ENCODE measurements at places on chromosomes 2 and 18. TPM values are rescaled to one million over a fixed set of nuclear protein-coding genes. Genes with fewer than 3 reads are reported as not detected.

DNA sequence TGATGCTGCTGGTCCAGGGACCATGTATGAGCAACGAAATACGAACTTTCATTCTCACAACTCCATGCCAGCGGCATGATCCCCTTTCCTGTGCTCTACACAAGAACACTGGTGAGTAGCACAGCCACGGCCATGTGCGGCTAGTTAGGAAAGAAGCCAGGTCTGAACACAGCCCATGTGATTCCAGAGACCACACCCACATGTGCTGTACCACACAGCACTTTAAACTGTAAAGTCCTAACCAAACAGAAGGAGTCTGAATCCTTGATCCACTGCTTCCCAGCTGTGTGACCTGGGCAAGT lies 33.0 kb upstream of the ACAA2 start:
- DNase-seq: no peak

SCYGR7 gene
- not detected for total RNA-seq

DNA sequence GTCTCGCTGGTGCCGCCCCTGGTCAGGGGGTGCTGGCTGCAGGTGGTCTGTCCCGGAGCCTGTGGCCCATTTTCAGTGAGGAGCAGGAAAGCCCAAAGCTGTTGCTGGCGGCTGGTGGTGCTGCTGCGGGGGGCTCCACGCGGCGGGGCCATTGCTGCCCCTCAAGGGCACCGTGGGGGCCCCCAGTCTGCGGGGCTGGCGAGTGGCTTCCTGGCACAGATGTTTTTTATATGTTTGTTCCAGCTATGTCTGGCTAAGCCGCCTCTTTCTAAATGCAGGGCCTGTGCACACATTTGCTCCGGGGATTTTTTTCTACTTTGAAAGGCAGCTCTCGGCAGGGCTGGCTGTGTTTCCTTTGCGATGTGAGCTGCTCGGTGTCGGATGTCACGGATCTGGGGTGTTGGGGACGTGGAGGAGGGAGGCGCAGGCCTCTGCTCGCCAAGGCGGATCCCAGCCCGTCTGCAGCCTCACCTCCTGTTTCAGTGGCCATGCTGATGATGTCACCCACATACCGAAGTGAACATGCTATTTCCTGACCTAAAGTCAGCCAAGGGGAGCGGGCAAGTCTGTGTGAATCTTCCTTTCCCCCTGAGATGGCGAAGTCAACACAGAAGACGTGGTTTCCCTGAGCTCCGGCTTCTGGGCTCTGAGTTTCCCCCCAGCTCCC lies 112.0 kb upstream of the CTDP1 start:
- no peak for DNase-seq

GRCh38 chr18:6561420-6561861 lies 146.7 kb upstream of the L3MBTL4 start:
- DNase-seq: no peak

CCDC85A gene
- total RNA-seq: not detected

DNA sequence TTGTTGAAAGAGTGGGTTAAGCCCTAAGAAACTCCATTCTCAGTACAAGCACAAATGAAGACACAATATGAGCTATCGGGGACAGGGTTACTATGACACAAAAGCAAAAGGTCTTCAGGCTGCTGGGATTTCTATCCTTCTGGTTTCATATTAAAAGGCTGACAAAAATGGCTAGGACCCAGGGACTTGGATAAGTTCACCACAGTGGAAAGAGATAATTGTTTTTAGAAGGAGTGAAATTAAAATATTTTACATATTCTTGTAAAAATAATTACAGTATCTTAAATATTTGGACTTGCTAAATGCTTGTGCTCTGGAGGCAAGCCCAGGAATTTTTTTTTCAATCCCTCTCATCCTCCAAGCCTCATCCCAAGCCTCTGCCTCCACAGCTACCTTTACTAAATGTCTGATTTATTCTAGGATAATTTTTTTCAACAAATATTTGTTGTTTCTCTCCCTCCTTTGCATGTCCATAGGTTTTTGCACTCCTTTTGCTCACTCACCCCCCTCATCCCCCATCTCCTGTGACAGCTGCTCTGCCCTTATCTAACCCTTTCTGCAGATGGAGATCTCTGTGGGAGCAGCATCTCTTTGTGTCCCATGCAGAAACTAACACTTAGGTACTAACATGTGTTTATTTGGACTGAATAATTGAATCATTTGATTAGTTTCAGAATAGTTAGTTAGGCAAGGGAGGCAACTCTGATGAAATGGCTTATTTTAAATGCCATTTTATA lies 47.8 kb upstream of the NABP1 start:
- no peak for DNase-seq

TTN gene
- total RNA-seq: 0.80 TPM

DNA sequence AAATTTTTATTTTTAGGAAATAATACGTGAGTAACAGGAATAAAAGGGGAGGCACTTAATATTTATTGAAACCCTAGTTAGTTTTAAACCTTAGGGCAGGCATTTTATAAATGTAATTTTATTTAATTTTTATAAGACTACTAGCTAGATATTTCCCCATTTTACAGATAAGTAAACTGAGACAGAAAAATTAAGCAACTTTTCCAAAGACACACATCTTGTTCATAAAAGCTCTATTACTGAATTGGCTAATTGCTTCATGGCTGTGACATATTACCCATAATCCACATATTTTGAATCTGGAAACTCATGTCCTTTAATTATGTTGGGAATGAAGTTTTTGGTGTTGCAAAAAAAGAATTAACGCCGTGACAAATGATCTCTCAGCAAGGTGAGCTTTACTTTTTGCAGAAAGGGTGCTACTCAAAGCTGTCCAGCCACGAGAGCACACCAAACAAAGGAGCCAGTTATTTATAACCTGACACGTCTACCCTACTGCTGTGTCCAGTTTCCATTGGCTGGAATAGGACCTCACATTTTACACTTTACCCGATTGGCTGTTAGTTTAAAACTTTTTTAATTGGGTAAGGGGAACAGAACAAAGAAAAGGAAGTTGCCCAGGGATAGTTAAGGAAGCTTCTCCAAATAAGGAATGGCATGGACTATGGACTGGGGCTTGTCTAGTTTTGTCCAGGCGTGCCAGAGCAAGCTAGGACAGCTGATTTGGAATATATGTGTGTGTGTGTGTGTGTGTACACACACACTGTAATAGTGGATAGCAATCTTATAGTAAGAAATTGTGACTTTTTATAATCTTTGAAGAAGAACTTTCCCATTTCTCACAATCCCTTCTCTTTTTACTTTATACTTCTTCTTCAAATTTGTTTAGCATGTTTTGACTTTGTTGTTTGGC lies 54.2 kb downstream of the COMMD1 start:
- no peak for DNase-seq

GRCh38 chr18:10923551-10924070 lies 225.8 kb downstream of the PIEZO2 start:
- no peak for DNase-seq

DNA sequence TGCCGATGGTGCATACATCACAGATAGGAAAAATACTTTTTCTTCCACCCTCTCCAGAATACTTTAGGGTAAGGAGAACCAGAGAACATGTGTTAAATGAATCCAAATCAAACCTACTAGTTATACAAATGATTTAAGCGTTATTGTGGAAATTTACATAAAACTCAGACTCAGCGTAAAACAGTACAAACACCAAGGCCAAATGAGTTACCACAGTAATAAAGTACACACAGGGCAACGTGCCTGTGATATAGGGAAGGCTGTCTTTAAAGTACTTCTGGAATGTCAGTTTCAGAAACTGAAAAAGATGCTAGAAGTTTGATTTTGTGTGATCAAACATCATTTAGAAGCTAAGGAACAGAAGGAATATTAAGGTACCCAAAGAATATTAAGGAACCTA lies 46.9 kb downstream of the PTPRM start:
- no peak for DNase-seq

GRCh38 chr2:64773461-64774118 lies 119.9 kb upstream of the SERTAD2 start:
- DNase-seq: no peak

DNA sequence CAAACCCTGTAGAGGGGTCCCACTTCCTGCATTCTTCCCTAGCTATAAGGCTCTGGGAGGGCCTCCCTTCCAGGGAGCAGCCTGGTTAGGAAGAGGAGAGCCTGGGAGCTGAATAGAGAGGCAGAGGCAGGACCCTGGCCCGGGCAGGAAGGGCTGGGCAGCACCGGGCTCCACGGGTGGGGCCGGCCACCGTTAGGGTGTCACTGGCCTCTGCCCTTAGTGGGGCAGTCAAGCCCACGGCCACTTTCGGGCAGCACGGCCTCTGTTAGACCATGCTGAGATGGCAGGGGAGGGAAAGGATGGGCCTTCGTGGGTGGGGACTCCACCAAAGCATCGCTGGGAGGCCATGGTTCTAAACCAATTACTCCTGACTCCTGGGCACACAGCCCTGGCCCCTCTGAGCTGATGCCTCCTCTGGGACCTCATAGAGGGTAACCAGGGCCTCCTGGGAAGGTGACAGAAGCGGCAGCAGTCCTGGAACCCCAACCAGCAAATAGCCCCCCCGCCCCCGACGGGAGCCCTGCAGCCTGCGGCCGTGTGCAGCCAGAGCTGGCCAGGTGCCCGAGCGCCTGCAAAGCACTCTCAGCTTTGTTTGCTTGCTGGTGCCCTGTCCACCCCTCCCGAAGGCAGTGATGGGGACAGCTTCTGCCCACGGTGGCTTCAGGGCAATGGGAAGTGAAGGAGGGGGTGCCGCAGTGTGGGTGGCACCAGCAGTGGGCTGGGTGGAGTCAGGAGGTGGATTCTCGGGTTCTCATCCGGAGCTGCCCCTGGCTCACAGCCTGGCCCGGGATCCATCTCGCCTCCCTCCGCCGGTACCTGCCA lies 16.3 kb upstream of the HPCAL1 start:
- no peak for DNase-seq

SKA1 gene
- 28.7 TPM for total RNA-seq

DNA sequence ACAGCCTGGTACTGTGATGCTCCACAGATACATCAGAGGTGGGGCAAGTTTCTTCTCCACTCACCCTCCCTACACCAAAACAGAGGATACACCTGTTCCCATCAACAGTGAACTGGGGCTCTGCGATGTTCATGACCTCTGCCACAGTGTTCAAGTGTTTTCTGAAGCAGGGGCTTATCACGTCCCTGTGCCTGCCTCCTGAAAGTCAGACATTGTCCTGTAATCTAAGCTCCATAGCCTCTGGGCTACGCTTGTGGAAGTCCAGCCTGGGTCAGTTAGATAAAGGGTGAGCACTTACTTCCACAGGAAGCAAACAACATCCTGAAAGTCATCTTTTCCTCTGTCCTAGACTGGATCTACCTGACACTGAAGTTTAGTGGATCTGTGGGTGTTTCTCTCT lies 20.2 kb upstream of the MRO start:
- no peak for DNase-seq

MOGAT1 gene
- not detected for total RNA-seq

ZSWIM2 gene
- total RNA-seq: not detected

DNA sequence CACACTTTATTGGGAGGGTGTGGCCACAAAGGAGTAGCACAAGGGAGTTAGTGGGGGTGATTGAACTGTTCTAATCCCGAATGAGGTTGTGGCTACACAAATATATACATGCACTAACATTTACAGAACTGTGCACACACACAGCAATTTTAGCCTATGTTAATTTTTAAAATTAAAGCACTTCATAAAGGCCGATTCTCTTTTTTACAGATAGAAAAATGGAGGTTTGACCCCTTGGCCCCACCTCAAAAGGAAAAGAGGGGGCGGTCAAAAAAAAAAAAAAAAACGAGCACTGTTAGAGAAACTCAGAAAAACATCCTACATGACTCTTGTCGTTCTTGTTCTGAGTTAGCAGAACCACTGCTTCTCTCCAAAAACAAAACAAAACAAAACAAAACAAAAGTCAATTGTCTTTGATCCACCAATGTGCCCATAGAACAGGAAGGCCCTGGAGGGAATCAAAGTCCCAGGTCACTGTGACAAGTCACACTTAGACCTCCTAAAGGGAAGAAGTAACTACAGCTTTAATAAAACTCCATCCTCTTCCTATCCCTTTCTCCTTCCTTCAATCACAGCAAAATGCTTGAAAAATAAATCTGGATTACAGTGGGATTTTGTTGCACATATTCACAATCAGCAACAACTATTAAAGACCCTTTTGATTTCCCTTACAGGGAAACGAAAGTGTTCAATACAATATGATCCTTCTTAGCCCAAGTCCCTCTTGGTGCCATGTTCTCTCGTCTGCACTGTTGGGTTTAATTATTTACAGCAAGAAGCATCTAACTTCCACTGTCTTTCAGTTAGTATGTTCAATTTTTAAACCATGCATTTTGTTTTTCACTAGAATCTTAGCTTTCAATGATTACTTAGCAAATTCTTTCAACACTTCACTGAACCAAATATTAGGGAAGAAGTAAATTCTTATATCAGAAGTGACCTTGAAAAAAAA lies 16.6 kb downstream of the LRP2 start:
- DNase-seq: no peak

MC2R gene
- not detected for total RNA-seq

INHBB gene
- total RNA-seq: not detected

DNA sequence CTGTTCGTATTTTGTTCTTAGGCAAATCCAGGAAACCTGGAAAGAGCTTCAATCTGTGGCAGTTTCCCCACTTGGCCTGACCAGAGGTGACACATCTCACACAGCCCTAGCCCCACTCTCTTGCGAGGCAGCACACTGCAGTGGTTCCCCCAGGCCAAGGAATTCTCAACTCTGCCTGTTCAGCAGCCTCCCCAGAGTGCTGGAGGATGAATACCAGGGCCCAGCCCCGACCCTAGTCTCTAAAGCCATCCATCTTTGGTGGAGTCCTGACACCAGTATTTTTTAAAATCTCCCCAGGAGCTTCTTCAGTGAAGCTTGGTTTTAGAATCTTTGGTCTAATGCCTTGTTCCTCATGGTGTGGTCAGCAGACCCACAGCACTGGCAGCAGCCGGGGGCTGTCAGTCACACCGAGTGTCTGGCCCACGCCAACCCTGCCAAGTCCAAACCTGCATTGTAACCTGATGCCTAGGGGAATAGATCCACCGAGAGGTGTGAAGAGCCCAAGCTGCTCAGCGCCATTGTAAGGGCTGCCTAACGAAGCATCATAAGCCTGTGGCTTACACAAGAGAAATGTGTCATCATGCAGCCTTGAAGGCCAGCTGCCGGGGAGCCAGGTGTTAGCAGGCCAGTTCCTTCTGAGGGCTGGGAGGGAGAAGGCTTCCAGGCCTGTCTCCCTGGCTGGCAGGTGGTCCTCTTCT lies 428.7 kb upstream of the ID2 start:
- no peak for DNase-seq

GRCh38 chr18:55833543-55833942 lies 245.6 kb upstream of the TCF4 start:
- DNase-seq: no peak

DNA sequence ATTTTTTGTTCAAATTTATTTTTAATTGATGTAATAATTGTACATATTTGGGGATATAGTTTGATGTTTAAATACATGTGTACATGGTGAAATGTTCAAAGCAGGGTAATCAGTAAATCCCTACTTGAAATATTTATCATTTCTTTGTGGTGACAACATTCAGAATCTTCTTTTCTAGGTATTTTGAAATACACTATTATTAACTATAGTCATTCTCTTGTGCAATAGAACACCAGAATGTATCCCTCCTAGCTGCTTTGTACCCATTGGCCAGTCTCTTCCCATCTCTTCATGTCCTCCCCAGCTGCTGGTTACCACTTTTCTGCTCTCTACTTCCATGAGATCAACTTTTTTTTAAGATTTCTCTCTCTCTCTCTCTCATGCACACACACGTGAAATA lies 126.5 kb downstream of the ZNF407 start:
- DNase-seq: no peak

SLC30A3 gene
- total RNA-seq: 0.33 TPM

GRCh38 chr2:27843992-27844391 lies 46.2 kb downstream of the RBKS start:
- DNase-seq: no peak

PTPN2 gene
- total RNA-seq: 60.3 TPM

- DNase-seq: no peak
Observed at GRCh38 chr2:11521775-11522174, 12.1 kb upstream of the GREB1 start.

All from CD8-positive, alpha-beta memory T cell (primary cell).